ENCODE measurements at places on chromosomes 13 and 19.

GRCh38 chr13:23642110-23642509 is 71.9 kb downstream of the TNFRSF19 start:
- no peak for DNase-seq

DNA sequence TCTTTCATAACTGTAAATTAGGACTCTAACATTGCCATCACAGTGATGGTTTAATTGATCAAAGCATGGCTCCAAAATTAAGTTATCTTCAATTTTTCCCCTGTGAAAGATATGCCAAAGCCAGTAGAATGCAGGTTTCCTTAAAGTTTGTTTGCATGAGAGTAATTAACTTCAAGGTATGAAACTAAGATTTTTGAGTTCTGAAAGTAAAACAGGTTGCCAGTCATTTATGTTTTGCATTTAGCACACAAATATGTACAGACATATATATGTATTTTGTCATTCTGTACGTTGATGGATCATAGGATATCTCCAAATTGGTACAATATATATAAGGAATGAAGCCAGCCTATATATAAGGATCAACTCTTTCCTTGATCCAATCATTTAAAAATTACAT is 23.6 kb upstream of the NDFIP2 start:
- DNase-seq = no peak

DNA sequence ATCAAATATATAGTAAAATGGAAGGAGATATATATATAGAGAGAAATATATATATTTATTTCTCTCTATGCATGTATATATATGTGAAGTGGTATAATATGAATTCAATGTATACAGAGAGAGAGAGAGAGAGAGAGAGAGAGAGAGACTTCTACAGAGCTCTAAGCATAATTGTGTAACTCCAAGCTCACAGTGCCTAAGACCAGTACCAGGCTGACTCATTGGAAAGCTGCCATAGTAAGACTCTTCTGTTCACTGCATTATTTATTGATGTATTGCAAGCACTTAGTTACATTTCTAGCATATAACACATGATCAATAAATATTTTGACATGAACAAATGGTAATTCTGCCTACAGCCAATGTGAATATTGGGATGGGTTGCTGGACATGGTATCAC is 1734.7 kb downstream of the SLITRK1 start:
- DNase-seq = no peak

GRCh38 chr13:113668491-113668971 is 1.5 kb downstream of the GRK1 start:
- peak; percentile 33 for DNase-seq

DNA sequence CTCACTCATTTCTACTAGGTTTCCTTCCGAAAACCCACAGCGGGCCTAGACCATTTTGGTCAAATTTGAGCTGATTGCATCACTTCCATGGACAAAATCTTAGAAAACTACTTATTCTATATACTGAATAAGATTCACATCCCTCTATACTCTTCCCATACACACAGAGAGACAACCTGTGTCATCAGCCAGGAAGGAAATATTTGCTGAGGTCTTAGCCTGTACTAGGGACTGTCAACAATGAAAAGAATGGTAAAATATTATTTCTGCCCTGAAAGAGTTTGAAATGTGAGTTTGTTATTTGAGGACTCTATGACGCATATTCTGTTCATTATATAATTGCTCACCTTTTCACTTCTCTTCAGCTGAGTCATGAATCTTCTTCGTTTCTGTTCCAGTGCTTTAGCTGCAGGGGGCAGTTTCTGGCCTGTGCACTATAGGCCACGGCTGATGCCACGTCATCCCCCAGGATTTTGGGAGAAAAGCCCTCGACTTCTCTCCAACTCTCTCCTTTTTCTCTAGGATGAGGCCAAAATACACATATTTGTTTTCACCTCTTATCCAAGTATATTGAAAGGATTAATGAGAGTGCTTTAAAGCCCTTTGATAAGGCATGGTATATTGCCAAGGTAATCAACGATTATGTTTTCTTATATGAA is 47.7 kb downstream of the GSX1 start:
- no peak for DNase-seq

DNA sequence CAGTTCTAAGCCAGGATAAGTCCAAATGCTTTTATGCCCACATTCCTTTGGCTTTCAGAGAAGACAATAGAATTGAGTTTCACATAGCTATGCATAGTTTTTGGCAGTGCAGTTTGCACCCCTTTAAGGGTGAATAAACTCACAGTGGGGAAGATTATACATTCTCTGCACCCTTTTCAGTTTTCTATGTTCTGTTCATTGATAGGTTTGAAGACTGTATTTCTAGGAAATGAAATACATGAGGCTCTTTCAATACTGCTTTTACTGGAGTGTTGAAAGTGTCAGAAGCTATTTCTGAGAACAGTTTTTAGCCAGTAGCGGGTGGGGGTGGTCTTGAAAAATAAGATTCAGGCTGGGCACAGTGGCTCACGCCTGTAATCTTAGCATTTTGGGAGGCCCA is 46.2 kb downstream of the IPO5 start:
- DNase-seq = no peak

DNA sequence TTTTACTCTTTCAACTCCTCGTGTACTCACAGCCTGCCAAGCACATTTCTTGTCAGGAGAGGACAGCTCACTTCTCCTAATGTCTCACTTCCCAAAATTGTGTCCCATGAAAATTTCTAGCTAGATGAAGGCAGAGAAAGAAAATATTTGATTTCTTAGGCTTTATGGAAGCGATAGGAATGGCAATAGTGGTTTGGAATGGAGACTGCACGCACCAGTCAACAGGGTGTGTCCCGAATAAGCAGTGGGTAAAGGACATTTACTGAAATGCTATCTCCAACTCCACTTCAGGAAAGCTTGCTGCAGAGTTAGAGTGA is 321 bp upstream of the ZNF222 start:
- DNase-seq = no peak

- DNase-seq = no peak
Measured at GRCh38 chr19:13670846-13671245, 93.5 kb upstream of the MRI1 start.

GRCh38 chr19:56507446-56508289 is at the start of gene ZNF471:
ZNF471 (plus strand) TSS chr19:56507855; CDS start chr19:56511572, 3,717 bp downstream.
- DNase-seq = no peak

DNA sequence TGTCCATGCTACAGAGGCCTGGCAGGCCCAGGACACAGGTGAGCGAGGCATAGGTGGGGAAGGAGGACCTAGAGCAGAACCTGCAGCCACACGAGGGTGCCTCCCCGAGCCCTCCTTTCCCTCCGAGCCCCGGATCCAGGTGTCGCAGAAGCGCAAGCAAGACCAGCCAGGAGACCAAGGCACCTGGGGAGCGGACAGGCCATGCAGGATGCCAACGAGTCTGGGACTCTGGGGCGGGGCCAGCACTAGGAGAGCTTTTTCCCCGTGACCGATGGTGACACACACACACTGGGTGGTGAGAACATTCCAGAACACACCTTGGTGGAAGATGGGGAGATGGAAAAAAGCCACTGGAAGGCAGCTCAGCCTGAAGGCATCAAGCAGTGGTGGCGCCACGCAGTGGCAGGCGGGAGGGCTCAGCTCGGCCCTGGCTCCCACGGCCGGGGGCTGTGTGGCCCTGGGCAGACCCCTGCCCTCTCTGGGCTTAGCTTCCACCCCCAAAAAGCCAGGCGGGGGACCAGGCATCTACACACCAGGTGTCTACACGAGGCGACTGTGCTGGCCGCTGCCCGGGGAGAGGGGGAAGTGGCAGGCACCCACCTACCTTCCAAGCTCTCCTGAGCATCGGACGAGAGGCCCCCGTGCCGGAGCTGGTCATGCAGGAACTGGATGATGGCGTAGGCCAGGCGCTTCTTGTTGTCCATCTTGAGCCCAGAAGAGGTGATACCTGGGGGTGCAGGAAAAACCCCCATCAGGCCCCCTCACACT is 14.5 kb downstream of the SGTA start:
- no peak for DNase-seq

- DNase-seq = no peak
Measured at GRCh38 chr13:36329361-36329760, 16.8 kb downstream of the SPART start.

DNA sequence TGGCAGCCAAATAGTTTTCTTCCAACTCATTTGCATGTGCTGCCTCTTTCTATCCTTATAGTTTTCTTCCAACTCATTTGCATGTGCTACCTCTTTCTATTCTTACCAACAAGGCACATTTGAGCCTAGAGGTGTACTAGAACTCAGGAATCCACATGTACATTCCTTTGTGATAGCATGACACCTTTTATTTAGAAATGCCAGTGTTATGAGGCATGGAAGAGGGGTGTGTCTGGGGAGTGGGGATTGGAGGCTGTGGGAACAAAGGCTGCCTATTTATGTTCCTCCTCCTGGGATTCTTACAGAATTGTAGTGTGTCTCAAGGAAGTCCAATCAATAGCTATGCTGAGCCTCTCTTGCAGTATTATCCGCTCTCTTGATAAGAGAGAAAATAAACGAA is 966.7 kb downstream of the PCDH17 start:
- DNase-seq = no peak

- DNase-seq = no peak
Measured at GRCh38 chr19:53883231-53883661, 1.2 kb downstream of the PRKCG start.

DNA sequence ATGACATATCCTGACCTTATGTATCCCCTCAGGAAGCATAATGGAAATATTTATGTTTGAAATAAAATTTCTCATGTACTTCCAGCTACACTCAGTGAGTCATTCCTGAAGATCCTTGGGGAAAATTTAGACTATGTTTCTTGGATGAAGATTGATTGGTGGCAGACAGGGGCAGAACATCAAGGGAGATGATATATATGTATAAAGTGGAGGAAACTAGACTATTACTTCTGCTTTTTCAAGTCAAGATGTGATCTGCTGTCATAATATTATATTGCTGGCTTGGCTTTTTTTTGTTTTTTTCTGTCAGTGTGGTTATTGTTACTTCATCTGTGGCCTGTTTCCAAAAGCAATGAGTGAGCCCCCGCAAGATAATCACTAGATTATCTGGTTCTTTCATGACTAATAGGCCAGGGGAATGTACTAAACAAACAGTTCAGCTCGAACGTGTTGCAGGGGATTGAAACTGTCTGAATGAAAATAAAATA is 87.2 kb upstream of the TNFSF11 start:
- DNase-seq = no peak

DNA sequence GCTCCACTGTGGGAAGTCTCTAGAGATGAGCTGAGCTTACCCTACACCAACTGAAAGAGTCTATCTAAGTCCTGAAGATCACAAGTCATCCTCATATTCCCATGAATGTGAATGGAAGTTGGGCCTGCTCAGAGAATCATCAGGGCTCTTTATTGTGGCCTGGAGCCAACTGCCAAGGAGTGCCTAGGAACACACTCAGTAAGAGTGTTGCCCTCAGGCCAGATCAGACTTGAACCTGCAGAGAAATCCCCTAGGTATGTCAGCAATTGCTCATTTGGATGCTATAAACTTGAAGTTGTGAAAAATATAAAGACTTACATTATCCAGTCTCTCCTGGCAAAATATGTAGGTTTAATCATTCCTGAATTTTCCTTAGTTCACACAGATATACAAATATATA is 1070.2 kb downstream of the EFNB2 start:
- no peak for DNase-seq

DNA sequence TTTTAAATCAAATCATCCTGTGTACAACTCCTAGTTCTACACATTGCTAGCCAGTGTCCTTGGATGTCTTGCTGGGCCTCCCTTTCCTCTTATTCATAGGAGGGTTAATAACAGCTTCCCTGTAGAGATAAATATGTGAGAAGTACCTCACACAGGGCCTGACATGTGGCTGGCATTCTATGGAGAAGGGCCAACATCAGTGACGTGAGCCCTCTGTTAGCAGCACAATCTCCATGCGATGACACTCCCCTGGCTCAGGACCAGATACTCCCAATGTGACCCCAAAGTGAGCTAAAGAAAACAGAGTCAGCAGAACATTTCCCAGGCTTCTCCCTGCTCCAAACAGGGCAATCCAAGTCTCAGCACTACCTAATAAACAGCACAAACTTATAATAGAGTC is 818.4 kb downstream of the DIAPH3 start:
- no peak for DNase-seq

DNA sequence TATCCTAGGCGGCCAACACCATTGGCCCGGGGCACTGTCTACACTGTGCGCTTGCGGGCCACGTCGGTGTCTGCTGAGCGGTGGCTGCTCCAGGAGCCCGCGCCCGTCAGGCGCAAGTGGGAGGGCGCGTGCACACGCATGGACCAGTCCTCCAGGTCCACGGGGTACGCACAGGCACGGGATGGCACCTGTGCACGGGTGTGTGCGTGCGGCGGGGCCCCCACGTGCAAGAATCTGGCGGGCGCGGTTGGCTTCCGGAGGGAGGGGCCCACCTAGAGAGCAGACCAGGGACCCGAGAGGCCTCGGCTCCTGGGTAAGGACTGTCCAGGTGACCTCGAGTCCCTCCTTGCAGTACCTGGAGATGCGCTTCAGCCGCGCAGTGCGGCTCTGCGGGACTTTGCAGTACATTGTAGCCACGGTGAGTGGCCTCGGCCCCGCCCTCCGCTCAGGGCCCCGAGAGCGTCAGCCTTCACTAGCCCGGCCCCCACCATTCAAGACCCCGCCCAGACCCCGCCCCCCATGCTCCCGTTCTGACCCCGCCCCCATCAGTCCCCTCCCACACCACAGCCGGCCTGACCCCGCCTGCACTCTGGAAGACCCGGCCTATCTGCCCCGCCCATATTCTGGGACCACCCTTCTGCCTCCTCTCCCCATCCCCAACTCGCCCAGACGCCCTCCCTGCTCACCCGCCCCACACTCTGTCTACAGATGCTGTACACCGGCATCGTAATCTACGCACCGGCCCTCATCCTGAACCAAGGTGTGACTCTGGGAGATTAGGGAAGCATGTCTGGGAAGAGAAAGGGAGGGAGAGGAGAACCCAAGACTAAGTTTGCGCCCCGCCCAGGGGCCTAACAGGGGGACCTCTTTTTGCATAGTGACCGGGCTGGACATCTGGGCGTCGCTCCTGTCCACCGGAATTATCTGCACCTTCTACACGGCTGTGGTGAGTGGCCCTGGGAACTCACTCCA is 2.3 kb downstream of the SLC5A5 start:
- peak; percentile 41 for DNase-seq

- DNase-seq = no peak
Measured at GRCh38 chr13:43939086-43939485, 59.4 kb downstream of the LACC1 start.

DNA sequence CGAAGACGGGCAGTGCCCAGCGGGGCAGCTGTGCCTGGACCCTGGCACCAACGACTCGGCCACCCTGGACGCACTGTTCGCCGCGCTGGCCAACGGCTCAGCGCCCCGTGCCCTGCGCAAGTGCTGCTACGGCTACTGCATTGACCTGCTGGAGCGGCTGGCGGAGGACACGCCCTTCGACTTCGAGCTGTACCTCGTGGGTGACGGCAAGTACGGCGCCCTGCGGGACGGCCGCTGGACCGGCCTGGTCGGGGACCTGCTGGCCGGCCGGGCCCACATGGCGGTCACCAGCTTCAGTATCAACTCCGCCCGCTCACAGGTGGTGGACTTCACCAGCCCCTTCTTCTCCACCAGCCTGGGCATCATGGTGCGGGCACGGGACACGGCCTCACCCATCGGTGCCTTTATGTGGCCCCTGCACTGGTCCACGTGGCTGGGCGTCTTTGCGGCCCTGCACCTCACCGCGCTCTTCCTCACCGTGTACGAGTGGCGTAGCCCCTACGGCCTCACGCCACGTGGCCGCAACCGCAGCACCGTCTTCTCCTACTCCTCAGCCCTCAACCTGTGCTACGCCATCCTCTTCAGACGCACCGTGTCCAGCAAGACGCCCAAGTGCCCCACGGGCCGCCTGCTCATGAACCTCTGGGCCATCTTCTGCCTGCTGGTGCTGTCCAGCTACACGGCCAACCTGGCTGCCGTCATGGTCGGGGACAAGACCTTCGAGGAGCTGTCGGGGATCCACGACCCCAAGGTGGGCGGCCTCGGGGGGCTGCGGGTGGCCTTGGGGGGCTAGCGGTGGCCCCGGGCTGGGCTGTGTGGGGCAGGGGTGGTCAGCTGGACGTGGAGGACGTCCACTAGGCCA is 4.8 kb downstream of the GRIN3B start:
- DNase-seq = no peak
